NCI-H748 treated with DMSO at 0.1 percent for 48 hours (cell line): ENCODE measurements at places on chromosomes 3 and 15.
A peak's percentile ranks its signal among the peaks of the same experiment; 100 is the strongest.

GRCh38 chr3:138921316-138922292 lies 25.3 kb downstream of the FOXL2 start:
- no peak for DNase-seq

- no peak for DNase-seq
Measured at GRCh38 chr3:64049136-64049535, 25.8 kb upstream of the PSMD6 start.

DNA sequence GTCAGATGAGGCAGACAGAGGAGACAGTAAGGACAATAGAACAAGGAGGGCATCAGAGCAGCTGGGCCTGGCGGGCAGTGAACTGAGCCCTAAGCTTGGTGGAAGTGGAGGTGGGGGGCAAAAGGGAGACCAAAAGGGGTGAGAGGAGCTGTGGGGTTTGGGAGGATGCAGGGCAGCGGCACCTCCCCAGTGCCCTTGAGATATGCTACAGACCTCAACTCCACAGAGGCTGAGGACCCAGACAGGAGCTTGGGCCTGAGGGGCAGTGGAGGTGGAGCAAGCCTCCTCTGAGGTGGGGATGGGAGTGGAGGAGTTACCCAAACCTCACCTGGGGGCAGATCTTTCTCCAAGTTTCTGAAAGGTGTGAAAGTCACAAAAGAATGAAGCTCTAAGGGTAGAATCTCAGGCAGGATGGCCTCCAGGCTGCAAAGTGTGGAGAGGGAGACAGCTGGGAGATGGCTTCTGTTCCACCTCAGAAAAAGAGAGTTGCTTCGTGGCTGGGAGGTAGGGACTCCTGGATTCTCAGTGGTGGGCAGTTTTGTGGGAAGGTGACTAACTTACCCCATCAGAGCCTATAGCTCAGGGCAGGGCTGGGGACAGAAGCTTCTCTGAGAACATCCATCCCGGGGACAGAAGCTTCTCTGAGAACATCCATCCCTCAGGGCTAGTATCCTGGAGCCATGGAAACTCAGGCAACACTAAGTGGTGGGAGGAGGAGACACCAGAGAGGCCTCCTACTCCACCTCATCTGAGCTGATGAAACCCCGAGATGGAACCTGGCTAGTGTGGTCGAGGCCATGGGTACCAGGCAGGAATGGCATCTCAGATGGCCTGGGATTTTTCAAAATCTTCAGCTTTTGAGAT lies 2.3 kb upstream of the CLK3 start:
- DNase-seq, result no peak

DNA sequence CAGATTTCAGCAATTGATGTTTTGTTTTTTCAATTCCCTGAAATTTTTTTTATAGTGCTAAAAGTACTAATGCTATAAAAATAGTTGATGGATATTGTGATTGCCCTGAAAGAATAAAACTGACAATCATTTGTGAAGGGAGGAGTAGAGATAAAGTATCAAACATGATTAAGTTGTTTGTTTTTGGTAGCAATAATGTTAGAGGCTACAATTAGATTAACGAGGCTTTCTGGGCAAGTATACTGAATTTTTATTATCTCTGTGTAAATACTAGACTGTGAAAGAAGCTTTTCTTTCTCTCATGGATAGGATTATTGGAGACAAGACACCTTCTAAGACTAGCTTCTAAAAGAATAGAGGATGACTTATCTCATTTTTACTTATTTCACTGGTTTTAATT lies 15.6 kb downstream of the NR1D2 start:
- DNase-seq, result peak; percentile 51

DNA sequence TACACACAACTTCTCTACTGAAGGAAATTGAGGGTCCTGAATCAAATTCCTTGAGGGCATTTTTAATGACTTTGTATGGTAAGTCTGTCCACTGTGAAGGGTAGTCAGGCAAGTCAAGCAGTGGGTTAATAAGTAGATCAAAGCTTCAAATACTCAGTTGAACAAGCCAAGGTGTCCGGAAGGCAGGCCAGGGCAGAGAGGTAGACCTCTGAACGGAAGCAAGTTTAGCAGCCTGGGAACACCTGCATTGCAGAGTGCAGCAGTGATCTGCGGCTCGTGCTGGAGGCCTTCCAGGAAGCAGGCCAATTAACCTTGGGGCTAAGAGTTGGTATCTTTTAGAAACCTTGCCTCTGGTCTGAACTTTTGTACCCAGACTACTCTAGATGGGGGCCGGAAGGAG lies 143.8 kb downstream of the LRTM1 start:
- DNase-seq, result no peak

DNA sequence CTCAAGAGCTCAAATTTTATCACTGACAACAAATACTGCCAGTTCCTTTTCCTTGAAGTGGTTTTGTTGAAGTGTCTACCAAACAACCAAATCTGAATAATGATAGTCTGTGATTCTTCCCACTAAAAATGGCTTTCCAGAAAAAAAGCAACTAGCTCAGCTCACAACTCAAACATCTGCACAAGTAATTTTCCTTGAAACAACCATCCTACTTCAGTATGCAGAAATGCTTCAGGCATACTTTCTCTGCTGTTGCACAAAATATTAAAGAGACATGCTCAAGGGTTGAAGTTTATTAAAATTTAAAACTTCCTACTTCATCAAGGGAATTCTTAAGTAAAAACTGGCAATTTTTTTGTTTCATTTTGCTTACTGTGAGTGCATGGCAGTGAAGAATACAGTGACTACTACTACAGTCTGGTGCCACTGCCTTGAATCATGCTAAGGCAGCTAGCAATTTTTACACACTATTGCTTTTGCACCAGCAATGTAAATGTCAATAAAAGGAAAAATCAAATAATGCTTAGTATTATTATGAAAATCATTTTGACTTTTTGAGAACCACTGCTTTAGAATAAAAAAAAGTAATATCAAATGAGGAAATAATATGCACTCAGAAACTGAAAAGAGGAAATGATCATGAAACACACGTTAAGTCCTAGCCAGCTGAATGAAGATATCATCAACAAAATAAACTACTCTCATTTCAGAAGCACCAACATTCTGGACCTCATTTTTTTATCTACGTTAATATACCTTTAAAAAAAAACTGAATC lies 33.6 kb downstream of the VPS13C start:
- DNase-seq, result no peak

DNA sequence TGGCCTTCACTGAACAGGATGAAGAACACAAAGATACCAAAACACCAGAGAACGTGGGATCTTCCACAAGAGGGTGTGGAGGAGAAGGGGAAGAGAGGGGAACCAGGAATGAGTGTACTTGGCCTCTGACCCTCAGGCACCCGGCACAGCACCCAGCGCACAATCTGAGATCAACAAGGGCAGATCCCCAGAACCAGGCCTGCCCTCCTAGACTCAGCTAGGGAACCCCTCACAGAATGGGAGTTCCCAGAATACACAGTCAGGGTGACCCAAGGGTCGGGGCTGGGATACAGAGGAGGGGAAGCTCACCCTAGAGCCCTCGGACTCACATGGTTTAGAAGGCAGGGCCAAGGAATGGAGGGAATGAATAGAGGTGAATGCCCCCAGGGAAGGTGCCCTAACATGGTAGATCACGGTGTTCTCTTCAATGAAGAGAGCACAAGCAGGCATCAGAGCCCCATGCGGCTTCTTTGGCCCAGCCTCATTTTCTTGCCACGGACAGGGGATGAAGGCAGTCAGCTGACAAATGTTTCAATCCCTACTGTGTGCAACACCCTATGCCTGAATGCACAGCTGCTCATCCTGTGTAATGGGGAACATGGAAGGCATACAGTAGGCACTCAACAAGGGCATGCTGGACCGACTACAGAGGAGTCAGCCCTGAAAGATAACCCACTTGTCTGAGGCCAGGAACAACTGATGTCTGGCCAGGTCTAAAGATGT lies 13.1 kb downstream of the BMF start:
- no peak for DNase-seq

- no peak for DNase-seq
Measured at GRCh38 chr15:74683758-74684157, 12.1 kb downstream of the EDC3 start.

DNA sequence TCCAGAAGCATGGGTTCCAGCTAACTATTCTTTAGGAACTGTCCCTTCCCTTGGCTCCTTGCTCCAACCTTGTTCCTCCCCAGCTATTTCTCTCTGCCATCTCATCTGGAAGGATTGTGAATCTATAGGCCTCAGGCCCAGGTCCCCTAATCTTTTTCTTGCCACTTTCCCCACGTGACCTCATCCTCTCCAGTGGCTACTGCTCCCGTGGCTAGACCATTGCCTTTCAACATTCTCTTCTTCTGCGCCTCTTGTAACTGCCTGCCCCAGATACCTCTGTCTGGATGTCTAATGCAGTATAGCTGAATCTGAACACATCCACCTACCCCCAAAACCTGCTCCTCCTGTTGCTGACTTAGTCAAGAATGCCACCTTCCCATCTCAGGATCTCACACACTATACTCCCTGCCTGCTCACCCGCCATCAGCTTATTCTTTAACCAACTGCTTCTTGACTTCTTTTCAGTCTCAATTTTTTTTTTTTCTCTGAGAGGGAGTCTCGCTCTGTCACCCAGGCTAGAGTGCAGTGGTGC lies 5.2 kb downstream of the GPX1 start:
- no peak for DNase-seq

GRCh38 chr15:69658411-69658945 lies 205.9 kb downstream of the RPLP1 start:
- no peak for DNase-seq

GRCh38 chr3:141414800-141415462 lies 46.6 kb downstream of the ZBTB38 start:
- DNase-seq, result no peak

DNA sequence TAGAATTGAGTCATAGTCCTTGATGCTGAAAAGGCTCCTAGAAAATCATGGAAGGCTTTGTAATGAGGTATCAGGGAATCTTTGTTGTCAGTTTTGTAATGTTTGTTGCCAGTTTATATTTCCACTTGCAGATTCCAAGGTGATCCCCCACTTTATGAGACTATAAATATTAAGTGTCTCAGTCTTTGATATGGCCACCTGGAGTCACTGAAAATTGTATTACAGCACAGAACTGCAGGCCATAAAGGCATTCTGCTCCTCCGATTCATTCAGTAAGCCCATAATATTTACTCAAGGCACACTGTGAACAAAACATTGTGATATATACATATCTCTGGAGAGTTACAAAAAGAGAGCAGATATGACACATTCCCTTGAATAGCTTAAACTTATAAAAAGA lies 457.8 kb upstream of the ZNF385D start:
- no peak for DNase-seq

GRCh38 chr3:73431183-73431900 lies 193.4 kb downstream of the PDZRN3 start:
- DNase-seq, result peak; percentile 83

GRCh38 chr15:97566961-97567360 lies 393.5 kb upstream of the ARRDC4 start:
- no peak for DNase-seq

DNA sequence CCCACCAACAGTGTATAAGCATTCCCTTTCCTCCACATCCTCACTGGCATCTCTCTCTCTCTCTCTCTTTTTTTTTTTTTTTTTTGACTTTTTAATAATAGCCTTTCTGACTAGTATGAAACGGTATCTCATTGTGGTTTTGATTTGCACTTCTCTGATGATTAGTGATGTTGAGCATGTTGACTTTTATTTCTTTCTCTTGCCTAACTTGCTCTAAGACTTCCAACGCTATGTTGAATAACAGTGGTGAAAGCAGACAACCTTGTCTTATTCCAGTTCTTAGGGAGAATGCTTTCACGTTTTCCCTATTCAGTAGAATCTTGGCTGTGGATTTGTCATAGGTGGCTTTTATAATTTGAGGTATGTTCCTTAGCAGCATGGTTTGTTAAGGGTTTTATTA lies 249.4 kb upstream of the MDFIC2 start:
- no peak for DNase-seq

GRCh38 chr3:33145901-33146580 lies 32.2 kb downstream of the CRTAP start:
- no peak for DNase-seq

- DNase-seq, result no peak
Measured at GRCh38 chr3:127707851-127708411, 35.2 kb downstream of the ABTB1 start.

GRCh38 chr3:106825962-106826605 lies 551.2 kb upstream of the CCDC54 start:
- DNase-seq, result no peak

- DNase-seq, result no peak
Measured at GRCh38 chr3:45017821-45018220, 8.3 kb upstream of the CLEC3B start.

DNA sequence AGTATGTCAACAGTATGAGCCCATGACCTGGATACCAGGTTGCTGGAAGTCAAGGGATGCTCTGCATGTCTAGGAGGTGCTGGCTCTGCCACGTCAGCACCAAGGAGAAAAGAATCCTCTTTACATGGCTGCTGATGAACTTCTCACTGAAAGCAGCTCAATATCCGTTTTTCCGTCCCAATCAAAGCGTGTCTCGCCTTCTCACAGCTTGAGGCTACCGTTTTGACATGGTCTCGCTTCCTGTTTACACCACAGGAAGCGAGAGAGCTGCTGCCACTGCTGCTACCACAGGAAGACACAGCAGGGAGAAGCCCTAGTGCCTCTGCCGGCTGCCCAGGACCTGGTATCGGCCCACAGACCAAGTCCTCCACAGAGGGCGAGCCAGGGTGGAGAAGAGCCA lies 27.3 kb downstream of the STARD5 start:
- DNase-seq, result no peak

DNA sequence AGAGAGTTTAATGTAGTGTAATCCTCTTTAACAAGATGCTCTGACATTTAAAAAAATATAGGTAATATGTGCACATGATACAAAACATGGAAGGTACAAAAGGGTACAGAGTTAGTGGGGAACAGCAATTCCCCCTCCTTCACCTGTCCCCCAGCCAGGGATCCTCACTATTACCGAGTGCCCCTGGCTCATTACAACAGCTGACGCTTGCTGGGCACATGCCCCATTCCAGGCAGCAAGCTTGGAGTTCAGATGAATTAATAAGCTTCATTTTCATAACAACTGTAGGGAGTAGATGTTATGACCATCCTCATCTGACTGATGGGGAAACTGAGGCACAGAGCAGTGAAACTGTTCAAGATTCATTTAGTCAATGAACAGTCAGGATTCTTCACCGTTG lies 41.2 kb downstream of the PCSK6 start:
- DNase-seq, result no peak

GRCh38 chr3:176692966-176693785 lies 504.1 kb downstream of the TBL1XR1 start:
- no peak for DNase-seq

GRCh38 chr3:184157206-184157605 lies 2.0 kb downstream of the DVL3 start:
- DNase-seq, result no peak

- no peak for DNase-seq
Measured at GRCh38 chr3:172676196-172676922, 34.5 kb downstream of the NCEH1 start.
